NCI-H1417 treated with DMSO at 0.1 percent for 48 hours (cell line): ENCODE measurements at places on chromosomes 11 and 22.
A peak's percentile ranks its signal among the peaks of the same experiment; 100 is the strongest.

GRCh38 chr11:35316161-35316560, 103.2 kb downstream of the SLC1A2 start:
- no peak for DNase-seq

- DNase-seq, result peak; percentile 19
Observed at GRCh38 chr11:119094816-119095065, 6.9 kb downstream of the DPAGT1 start.

DNA sequence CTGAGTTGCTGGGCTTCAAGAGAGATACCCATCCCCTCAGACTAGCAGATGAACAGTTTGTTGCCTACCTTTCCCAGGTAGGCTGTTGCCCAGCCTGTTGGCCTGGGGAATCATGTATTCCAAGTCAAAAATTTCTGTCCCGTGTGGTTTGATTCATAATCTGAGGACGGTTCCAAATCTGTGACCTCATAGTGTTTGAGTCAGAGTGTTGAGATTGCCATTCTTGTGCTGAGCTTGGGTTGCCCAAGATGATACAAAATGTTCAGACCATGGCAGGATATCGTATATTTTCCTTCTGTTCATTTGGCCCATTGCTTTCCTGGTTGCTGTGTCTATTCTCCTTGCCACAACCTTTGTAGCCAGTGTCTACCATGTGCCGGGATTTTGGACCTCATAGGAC, 64.3 kb downstream of the CYB5R2 start:
- no peak for DNase-seq

- DNase-seq, result no peak
Observed at GRCh38 chr11:65611758-65612603, 2.0 kb downstream of the MAP3K11 start.

DNA sequence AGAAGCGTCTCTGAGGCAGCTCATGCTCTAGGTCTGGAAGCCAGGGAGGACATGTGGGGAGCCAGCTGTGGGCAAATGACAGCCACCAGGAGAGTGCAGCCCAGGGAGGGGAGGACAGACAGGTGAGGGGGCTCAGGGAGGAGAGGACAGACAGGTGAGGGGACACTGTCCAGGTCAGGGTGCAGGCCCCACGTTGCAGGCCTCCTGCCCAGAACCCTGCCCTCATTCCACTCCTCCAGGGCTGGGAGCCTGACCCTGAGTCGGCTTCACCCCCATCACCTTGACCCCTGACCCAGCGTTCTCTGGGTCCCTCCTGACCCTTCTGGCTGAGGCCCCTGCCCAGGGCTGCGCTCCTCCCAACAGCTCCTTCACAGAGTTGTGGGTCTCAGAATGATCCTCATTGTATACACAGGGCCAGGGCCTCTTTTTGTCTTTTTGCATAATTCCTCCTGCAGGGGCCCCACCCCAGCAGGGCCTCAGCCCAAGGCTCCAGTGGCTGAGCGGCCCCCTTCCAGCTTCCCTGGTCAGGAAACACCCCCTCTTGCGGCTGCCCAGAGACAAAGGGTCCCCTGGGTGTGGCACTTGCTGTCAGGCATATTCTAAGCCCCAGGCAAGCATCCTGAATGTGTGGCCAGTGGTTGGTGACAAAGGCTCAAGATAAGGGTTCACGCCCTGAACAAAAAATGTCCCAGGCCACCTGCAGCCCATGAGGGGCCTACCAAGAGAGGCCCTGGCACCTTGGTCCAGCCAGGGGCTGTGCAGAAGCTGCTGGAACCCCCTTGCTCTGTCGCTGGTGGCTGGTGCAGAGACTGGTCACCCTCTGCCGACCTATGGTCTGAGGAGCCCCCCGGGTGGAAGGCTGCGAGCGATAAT, 853.0 kb downstream of the BRD1 start:
- DNase-seq, result no peak

DNA sequence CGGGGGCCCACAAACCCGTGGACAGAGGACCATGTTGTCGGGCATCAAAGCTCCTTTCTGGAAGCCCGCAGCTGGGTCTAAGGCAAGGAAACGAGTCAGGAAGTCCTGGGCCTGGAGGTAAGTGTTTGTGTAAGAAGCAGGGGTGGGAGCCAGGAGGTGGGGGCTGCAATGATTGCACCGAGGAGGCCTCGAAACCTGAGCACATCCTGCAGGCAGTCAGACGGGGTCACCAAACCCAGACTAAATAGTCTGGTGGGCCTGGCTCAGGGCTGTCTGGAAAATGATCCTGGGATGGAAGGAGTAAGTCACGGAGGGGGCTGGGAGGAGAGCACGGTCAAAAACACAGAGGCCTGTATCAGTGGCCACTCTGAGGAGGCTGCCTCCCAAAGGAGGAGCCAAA, 539.2 kb downstream of the MN1 start:
- DNase-seq, result no peak

DNA sequence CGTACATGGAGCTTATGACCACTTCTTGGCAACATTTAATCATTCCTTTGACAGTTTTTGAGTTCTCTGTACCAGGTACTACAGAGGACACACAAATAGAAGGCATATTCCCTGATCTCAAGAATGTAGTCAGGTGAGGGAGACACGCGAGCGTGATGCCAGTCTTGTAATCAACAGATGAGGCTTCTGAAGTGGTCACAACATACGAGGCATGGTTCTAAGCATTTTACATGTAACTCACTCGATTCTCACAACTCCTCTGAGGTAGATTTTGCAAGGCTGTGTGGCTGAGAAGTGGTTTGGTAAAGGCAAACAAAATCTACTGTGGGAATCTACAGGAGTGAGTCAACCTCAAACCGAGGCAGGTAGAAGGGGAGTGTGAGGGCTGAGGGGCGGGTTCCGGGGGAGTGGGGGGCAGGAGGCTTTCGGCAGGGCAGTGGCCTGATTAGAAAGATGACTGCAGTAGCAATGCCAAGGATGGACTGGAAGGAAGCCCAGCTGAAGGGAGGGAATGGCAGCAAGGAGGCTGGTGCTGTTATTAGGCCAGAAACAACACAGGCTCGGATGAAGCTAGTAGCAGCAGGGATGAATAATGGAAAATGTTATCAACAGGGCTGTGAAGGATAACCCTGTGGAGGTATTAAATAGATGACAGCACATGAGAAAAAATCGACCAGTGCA, 63.8 kb downstream of the ST14 start:
- DNase-seq, result no peak

- DNase-seq, result no peak
Observed at GRCh38 chr11:87263979-87264378, 226.2 kb downstream of the TMEM135 start.

- no peak for DNase-seq
Observed at GRCh38 chr11:114193730-114194679, 102.2 kb upstream of the NNMT start.

DNA sequence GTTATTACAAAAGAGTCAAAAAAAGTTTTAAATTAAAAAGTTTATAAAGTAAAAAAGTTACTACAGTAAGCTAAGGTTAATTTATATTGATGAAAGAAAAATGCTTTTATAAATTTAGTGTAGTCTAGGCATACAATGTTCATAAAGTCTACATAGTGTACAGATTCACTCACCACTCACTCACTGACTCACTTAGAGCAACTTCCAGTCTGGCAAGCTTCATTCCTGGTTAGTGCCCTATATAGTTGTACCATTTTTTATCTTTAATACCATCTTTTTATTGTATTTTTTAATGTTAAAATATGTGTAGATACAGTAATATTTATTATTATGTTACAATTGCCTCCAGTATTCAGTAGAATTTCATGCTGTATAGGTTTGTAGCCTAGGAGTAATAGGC, 2.6 kb upstream of the MMP10 start:
- no peak for DNase-seq

DNA sequence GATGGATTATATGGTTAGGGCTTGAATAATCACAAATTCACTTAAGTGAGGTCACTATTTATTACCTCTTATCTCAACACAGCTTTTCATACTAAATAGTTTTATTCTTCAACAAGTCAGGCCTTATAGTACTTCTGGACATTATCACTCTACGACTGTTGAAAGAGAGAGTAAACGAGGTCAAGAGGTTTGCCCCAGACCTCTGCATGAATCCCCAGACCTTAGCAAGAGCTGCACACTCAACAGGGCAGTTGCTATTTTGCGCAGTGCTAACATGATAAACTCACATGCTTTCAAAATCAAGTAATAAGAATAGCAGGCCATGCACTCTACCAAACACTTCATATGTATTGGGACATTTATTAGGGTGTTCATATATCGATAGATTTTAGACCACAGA, 60.5 kb downstream of the DDI1 start:
- DNase-seq, result no peak

DNA sequence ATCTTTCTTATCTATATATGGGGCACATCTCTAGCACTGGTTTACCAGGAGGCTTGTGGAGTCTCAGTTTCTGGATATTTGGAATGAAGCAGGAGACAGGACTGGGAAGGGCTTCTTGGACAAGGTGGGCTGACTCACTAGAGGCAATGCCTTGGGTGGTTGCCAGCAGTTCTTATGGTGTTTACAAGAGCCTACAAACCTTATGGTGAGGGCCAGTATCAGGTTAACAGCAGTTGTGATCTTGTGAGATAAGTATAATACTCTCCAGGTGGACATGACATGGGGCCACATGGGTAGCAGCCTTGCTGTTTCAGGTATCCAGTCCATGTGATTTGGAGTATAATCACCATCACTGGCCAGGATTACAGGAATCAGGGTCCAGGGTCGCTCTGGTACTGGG, 10.2 kb downstream of the FUT4 start:
- no peak for DNase-seq

GRCh38 chr11:66727282-66728037, 1.6 kb downstream of the SPTBN2 start:
- DNase-seq, result no peak

DNA sequence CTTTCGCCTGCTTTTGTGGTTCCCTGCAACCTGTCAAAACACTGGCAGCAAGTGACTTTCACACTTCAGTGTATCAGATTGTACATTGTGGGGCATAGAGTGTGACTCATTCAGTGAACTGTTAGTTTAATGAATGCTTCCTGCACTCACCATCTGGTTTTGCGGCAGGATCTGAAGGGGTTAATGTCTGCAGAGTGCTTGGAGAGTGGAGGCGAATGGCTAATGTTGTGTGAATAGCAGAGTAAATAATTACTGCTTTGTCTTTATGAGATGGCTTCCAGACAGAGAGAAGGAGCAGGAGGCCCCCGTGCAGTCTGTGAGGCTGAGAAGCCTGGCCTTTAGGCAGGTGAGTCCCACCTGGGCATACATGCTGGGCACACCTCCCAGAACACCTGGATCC, 454.3 kb upstream of the KIRREL3 start:
- peak; percentile 95 for DNase-seq

DNA sequence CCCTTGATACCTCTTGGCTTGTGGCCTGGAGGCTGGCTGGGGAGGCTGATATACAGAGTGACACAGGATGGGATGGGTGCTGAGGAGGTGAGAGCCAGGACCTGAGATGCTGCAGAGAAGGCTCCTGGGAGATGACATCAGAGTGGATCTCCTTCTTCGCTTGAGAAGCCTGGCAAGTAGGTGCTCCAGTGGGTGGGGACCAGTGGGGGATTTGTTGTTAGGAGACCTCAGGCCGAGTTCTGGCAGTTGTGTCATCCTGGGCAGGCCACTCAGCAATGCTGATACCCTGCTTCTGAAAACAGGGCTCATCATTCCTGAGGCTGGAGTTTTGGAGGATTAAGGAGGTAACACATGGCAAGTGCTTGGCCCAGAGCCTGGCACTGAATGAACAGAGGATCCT, 1.9 kb upstream of the NDUFV1 start:
- DNase-seq, result no peak

- DNase-seq, result no peak
Observed at GRCh38 chr11:28702450-28702790, 594.2 kb downstream of the METTL15 start.

DNA sequence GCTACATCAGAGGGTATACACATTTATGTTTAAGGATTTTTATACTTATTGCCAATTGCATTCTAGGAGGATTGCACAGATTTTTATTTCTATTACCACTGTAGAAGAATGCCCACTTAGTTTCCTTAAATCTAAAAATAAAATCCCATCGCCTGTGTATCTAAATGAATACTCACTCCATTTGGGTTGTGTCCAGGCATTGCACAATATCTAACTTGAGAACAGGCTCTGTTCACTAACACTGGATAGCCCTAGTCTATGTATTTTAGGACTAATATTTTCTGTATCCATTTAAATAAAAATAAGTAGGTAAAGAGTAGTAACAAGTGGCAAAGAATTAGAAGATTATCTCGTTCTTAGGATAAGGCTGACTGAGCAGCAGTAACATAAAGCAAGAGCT, 4.1 kb downstream of the C11orf52 start:
- no peak for DNase-seq

DNA sequence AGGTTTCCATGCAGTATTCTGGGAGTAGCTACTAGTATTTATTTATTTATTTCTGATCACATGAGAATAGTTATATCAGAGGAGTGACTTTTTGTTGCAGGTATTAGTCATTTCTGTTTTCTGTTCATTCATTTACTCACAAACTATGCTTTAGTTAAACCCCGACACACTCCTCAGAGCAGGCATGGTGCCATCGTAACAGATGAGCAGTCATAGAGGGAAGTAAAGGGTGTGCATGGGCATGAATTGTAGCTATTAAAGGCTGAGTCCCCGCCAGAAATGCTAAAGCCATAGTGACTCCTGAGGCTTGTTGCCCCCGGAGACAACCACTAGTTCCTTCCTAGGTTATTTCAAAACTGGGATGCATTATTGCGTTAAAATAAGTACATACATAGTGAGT, 10.6 kb downstream of the JHY start:
- DNase-seq, result no peak

DNA sequence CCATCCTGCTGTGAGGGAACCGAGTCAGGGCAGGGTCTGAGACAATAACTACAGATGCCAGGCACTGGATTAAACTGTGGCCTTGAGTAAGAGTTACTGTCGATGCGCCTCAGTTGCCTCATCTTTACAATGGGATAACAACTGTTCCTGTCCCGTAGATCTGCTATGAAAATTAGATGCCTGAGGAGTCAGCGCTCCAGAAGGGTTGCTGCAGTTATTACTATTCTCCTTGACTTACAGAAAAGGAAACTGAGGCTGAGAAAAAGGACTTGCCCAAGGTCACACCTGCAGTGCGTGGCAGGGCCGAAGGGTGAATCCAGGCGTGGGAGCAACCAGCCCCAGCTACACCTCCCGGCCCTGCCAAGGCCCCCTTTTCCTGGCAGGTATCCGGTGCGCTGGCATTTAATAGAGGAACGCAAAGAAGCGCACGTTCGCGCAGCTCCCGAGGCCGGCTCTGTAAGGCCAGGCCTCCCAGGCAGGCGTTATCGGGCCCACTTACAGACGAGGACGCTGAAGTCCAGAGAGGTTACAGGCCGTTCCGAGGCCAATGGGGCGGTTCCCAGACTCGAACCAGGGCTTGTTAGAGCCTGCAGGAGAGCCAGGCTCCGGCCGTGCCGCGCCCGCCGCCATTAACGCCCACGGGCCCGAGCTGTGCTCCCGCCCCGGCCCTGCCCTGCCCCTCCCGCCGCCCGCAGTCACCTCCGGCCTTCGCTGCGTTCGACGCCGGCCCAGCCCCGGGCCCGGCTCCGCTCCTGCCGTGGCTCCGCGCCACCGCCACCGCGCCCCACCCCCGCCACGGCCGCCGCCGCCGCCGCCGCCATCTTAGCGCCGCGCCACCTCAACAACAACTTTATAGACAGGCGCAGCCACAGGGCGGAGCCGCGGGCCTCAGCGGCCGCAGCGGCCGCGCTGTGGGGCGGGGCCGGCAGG, at the start of gene C11orf68:
Gene C11orf68 (minus strand): TSS at position 852 of the 930 bp plus-strand sequence. CDS start 31 bp downstream, at position 821.
- no peak for DNase-seq

GRCh38 chr11:9688716-9689511, 25.0 kb downstream of the SWAP70 start:
- no peak for DNase-seq

- DNase-seq, result no peak
Observed at GRCh38 chr11:134072844-134073243, 4.0 kb downstream of the JAM3 start.

GRCh38 chr11:34397120-34397519, 39.3 kb upstream of the ABTB2 start:
- DNase-seq, result no peak
